ENCODE measurements at places on chromosomes 1 and 21.

DNA sequence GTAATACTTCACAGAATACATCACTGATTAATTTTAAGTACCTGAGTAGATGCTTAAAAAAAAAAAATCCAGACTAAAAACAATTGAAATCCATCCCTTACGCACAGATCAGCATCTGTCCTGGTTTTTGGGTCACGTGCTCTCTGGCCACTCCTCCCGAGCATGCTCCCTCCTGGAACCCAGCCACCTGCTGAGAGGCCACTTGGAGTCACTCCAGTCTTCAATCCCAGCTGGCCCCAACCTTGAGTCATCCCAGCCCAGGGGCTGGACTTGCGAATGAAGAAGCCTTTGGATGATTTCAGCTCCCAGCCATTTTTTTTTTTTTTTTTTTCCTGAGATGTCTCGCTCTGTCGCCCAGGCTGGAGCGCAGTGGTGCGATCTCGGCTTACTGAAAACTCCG lies 8.9 kb downstream of the MAP1LC3C start:
- DNase-seq, result no peak

DNA sequence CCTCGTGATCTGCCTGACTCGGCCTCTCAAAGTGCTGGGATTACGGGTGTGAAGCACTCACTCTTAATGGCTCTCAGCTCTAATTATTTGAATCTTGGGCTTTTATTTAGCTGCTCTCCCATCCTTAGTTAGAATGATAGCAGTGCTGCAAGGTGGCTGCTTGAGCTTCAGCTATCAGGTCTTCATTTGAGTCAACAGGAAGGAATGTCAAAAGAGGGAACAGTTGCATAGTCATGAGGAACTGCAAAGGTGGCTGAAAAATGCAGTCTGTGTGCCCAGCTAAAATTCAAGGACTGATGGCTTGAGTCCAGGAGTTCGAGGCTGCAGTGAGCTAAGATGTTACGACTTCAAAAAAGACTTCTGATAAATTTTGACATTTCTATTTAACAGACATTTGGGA lies 55.6 kb downstream of the UCK2 start:
- DNase-seq, result no peak

- no peak for DNase-seq
Observed at GRCh38 chr1:94713472-94714141, 106.5 kb upstream of the SLC44A3 start.

DNA sequence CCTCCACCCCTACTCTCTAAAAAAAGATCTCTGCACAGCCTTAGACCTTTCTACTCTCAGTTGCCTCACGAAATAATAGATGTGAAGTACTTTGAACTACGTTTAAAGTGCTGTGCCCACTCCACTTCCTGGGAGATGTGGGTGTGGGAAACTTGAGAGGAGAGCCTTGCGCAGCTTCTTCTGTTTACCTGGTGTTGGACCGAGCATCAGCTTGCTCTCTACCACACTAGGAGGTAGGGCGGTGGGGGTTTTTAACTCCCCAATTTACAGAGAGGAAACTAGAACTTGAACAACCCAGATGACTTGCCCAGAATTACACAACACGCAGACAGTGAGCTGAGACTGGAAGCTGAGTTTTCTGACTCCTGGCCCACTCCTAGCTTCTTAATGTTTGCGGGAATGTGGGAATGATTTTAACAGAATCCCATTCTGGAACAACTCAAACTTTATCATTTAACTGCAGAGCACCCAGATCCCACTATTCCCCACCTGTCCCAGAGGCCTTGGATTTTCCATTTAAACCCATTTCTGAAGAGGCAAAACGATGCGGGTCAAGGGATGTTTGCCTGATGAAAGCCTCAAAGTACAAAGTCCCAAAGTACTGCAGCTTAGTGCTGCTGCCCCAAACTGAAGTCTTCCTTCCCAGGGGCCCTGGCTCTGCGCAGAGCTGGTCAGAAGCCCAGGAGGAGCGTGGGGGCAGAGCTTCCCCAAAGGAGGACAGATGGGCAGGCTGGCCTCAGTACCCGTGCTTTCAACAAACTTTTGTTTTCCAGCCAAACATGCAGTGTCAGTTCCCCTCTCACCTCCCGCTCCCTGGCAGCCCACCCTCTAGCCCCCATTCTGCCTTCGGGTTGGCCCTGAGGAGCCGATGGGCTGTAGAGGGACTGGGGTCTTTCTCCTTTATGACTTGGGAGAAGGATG lies 19.0 kb downstream of the BTG2 start:
- no peak for DNase-seq

- DNase-seq, result no peak
Observed at GRCh38 chr1:31460027-31460426, 47.0 kb downstream of the SERINC2 start.

- peak; percentile 83 for DNase-seq
Observed at GRCh38 chr1:158059984-158060383, 66.5 kb downstream of the KIRREL1 start.

- DNase-seq, result no peak
Observed at GRCh38 chr1:207849016-207849415, 61.9 kb downstream of the CD34 start.
